ENCODE measurements at places on chromosomes 12 and 14.

GRCh38 chr14:20409226-20409625, 4.1 kb downstream of the TEP1 start:
- no peak for DNase-seq

DNA sequence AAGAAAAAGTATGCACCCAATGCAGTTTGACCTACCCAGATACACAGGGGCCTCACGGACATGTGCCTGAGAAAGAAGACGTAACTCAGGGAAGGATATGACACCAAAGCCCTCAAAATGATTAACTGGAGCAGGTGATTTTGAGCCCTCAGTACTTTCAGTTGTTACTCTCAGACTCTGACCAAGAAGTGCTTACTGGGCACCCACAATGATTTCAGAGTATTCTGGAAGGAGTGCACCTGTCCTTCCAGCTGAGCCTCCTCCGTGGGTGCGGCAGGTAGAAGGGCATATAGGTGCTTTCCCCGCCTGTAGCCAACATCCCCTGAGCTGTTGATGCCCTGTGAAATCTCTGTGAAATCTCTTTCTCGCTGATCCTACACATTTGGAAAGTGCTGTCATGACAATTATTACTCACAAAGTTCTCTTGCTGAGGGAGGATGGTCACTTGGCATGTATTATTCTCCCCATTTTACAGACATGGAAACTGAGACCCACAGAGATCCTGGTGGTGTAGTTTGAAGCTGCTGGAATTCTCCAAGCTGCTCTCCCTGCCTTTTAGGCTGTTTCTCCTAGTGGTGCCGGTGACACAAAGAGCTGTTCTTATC, 154.3 kb upstream of the CCND2 start:
- DNase-seq: no peak

- DNase-seq: no peak
These were observed 88.1 kb upstream of the ETV6 start for GRCh38 chr12:11561411-11561810.

GRCh38 chr14:89988787-89989186, 33.1 kb downstream of the TDP1 start:
- no peak for DNase-seq

DNA sequence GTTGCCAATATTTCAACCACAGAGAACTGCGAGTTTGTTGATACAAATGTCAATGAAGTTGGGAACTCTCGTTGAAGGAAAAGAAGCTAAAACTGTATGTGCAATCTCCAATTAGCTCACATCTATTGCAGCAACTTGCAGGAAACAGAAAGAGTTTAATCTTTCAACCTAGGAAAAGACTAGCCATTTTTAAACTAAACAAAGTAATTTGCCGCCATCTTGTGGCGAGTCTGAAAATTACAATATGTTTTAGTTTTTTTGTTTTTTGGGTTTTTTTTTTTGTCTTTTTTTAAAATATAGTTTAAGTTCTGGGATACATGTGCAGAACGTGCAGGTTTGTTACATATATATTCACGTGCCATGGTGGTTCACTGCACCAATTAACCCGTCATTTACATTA, 131.2 kb upstream of the FOXG1 start:
- DNase-seq: no peak

GRCh38 chr14:59013672-59014298, 174.7 kb upstream of the DAAM1 start:
- DNase-seq: no peak

DNA sequence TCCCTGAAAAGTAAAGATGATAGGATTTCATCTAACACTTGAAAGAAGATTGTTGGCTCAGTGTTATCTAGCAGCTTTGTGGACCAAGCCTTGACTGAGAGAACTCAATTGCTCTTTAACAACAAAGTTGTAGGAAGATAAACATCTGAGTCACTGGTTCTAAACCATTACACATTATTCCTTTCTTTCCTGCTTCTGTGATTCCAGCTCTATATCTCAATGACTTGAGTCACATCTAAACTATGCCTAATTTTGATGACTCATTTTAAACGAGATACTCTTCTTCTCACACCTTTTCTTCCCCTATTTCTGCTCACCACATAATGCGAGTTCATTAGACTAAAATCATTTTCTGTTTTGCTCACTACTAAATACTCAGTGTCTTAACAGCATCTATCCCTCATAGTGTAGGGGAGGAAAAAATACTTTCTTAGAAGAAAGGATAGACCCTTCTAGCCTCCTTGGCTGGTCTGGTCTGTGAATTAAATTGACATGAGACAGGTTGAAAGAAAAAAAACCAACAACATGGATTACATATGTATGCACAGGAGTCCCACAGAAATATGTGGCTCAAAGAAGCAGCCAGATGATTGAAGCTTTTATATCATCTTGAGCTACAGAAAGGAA, 201.4 kb downstream of the C12orf50 start:
- DNase-seq: no peak

DNA sequence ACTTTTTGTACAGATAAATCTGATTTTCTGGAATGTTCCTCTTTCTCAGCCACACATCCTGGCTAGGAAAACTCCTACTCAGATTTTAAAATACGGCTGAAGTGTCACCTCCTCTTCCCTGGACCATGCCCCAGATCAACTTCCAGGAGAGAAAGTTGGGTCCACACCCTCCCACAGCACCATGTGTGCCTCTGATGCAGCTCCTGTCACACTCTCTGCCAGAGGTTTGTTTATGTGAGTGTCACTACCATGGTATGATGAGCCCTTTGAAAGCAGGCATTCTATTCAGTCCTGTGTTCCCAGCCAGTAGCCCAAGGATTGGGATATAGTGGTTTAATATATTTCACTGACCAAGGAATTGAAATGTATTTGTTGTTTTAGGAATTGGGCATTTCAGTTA, 287.2 kb upstream of the ATP2B1 start:
- DNase-seq: no peak

DNA sequence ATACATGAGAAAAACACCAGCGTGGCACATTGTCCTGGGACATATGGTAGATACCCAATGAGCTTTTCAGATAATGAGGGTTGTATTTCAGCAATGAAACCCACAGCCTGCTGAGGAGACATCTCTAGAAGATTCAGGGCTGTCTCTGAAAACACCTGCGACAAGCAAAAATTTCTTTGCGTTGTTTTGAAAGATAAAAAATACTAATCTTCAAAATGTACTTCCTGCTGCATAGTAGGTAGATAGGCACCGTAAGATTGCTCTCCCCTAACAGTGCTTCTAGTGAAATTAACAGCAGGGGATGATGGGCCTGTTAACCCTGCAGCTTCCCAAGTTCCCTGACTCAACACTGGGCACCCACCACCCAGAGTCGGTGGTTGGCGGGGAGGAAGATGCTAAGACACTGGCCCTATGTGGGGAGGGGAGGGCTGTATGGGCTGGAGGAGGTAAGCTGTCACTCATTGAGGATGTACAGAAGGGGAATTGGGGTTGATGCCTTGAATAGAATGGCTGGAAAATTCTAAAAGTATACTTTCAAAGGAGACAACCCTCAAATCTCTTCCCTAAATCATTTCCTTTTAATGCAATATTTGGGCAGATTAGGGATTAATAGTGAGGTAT, 20.0 kb downstream of the ZFP36L1 start:
- DNase-seq: no peak

DNA sequence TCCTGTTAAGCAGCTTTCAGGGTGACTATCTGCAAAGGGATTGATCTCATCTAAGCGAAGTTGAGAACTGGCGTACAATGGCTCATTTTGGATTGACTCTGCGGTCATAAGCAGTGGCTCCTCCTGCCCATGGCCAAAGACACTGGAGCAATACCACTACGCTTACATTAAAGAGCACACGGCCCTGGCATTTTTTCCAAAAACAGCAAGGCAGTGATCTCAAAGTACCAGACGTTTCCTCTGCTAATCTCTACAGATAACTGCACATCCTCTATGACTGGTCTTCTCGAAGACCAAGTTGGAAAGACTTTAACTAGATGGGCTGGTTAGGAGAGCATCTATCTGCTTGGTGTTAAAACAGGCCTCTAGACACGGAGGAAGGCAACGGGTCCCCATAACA, 2.7 kb downstream of the PITPNM2 start:
- no peak for DNase-seq

DNA sequence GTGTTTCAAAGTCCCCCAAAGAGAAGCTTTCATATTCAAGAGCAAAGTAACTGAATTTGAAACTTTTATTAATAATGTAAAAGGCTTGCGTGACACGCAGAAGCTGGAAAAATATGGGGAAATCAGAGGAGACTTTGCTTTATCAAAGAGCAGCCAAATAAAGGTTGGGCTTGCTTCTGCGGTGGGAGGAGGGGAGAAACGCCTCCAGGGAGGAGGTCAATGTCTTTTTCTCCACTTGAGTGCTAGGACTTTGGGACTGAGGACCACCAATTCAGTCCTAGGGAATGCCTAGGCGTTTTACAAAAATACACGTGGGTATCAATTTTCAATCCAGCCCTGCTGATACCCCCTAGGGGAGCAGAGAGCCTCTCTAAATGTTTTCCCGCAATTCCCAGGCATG, 60.9 kb upstream of the FZD10 start:
- no peak for DNase-seq

DNA sequence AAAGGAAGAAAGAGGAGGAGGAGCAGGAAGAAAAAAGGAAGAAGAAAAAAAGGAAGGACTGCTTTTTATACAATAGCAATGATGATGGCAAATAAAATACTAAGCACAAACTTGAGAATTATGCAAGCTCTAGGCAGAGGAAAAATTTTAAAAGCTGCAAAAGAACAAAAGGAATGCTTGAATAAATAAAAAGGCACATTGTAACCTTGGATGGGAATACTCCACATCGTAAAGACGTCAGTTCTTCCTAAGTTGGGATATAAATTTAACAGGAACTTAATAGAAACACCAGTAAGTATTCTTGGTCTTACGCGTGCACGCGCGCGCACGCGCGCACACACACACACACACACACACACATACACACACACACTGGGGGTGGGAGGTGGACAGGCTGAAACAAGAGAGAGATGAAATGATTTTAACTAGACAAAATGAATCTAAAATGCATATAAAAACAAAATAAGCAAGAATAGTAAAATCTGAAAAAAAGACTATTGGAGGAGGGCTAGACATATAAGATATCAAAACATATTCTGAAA, 43.0 kb downstream of the SERPINA3 start:
- no peak for DNase-seq

GRCh38 chr12:93846936-93847516, 169.9 kb downstream of the CRADD start:
- no peak for DNase-seq

DNA sequence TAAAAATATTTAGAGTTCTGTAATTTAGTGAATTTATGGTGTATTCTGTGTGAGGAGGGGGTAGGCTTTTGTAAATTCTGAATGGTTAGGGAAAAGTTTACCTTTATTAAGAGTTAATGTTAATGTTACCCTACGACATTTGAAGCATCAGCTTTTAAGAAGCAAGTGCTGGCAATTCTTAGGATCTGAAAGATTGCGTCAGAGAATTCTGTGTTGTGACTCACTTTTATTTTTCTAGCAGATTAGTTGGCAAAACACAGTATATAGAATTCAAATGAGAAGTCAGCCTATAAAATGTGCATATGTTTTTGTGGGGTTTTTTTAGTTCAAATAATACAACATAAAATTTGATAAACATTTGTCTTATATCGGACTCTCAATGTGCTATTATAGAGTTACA, 97.6 kb downstream of the RAD52 start:
- DNase-seq: no peak

DNA sequence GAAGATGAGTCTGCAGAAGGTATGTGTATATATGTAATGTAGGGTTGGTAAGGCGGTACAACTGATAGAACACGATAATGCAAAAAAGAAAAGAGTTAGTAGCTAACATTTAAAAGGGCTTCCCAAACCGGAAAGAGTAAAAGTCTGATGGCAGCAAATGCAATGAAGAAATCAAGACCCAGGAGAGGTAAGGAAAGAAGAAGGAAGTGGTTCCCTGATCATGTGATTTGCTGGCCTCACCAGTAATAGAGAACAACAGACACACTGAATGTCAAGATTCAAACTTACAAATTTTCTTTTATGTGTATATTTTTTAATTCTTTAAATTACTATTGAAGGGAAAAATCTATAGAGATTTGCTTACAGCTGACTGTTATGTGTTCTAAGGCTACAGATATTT, 18.4 kb downstream of the ZFC3H1 start:
- DNase-seq: no peak

DNA sequence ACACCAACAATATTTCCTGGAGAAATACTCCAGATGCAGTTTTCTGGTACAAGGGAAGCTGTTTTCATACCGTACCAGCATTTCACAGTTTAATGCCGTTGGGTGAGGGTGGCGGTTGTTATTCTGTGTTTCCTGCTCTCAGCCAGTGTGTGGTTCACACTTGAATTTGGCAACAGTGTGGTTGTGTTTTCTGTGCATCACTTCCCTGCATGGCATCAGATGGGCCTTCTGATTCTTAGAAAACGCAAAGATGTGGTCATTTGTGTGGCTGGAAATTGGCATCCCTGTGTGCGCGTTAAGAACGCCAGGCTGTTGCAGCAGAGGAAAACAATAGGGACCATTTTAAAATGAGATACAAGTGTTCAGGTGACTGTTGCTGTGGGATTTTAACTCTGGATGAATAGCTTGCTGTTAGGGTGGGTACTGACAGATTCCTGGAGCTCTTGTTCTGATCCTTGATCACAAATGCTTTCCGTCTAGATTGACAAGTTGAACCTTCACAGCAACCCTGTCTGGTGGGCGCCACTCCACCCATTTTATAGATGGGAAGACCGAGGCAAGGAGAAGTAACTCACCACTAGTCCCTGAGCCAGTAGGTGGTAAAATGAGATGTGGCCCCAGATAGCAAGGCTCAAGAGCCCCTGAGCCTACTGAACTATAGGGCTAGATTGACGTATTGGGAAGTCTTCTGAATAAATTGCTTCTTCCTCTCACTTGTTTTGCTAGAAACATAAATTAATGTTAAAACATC, 231.2 kb downstream of the CHST11 start:
- DNase-seq: no peak

DNA sequence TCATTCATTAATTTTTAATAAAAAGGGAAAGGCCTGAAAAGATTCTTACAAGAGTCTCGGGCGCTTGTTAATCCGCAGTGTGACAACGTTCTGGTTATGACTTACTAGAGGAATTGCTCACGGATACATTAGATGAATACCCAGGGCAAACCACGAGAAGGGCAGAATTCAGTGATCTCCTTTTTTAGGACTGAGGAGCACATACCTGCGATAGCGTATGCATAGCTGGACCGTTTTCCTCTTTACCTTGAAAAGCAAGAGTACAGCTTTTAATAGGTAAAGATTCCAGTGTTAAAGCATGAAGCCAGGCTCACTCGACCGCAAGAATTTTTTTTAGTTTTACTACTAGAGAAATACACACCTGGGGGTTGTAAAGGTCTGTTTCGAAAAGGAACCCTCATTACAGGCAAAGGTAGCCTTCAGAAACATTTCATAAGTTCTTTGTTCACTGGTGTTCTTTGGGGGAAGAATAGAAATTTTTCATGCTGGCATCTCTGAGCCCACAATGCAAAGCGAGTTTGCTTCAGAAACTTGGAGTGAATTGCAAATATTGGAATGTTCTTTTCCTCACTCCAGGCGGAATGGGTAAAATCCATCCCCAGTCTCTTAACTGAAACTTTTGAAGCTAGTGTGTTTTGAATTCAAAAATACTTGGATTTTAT, 953 bp downstream of the MAPK1IP1L start:
- no peak for DNase-seq
